ENCODE measurements at places on chromosomes 6 and 20.
A peak's percentile ranks its signal among the peaks of the same experiment; 100 is the strongest.

DNA sequence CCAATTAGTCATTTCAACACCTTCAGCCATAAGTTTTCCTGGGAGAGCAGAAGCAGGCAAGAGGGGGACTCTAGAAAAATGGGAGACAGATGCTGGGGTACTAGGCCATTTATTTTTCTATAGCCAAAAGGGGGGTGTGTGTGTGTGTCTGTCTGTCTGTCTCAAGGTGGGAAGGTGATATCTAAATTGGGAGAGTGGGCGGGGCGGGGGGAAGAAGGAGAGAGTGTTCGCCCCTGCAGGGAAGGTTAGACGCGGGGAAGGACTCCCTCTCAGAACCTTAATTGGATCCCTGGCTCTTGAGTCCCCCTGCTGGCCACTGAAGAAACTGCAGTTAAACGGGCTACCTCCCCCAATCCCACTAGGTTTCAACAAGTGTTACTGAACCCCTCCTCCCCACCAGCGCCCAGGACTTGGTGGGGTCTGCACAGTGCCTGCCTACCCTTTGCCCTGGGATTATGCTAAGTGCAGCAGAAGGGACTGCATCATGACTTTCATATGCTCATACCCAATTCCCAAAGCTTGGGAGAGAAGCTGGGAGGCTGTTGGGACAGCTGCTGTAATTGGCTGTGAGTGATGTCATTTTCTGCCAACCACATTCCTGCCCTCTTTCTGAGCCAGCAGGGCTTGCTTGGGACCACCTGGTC, 45.8 kb downstream of the FOXP4 start:
- DNase-seq, result peak; percentile 87

DNA sequence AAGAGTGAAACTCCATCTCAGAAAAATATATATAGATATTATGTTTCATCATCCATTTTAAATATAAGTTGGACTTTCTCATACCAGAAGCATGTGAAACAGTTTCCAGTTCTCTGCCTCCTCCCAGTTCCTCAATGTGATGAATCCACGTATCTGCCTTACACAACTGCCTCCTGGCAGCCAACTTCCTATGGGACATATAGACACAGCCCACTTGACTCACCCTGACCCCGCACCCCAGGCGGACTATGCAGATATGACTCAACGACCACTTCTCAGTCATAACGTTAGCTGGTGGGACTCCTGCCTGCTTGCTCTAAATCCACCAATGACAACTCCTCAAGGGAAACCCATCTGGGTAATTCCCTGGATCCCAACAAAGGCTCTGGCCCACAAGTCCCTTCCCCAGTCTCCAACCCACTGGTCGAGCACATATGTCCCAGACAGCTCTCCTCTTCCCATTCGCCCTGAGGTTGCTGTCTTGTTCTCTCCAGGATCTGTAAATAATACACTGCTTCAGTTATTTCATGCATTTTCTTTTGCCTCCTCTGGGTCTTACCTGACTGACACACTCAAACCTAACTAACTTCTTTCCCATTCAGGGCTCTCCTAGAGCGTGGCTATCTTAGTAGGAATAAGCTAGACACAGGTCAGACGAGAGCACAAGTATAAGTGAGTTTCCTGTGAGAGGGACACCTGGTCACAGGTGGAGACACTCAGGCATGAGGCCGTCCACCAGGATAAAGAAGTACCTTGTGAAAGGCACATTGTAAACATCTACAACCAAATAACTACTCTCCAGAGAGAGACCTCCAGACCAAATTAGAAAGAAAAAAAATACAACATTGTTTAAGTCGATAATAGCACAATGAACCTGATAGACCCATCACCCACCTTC, 548.5 kb downstream of the CD83 start:
- DNase-seq, result peak; percentile 77

- DNase-seq, result no peak
Observed at GRCh38 chr6:155040901-155041650, 46.0 kb downstream of the TIAM2 start.

GRCh38 chr6:166599205-166599604, 12.7 kb upstream of the RAMACL start:
- no peak for DNase-seq

DNA sequence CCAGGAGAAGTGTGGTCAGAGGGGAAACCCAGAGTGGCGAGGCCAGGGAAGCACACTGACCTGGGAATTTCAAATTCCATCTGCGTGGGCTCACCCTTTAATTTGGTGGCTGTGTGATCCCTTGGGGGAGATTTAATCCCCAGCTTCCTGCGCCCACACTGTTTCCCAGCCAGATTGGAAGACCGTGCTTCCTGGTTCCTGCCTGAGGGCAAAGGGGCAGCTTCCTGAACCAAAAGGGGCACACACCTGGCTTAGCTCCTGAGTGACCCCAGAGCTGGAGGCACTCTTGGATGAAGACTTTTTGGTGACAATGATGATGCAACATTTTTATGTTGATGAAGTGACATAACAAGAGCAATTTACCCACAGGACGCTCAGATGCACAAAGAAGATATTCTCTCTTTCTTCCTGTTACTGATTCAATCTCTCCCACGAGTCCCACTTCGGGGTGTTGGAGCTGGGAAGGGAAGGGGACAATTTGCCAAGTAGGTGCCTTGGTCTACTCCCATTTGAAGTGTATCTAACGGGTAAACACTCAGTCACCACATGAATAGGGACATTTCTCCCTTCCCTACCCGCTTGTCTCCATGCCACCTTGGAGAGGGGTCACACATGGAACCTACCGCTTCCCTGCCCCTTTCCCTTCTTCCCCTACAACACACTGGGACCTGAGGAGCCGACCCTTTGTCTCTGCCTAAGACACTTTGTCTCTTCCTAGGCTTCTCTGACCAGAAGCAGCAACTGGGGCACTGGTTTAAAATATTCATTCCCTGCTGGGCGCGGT, 28.6 kb upstream of the CDKN1A start:
- no peak for DNase-seq

GRCh38 chr6:103062136-103062535, 1668.6 kb downstream of the GRIK2 start:
- DNase-seq, result no peak

- no peak for DNase-seq
Observed at GRCh38 chr20:37921341-37921929, 18.5 kb downstream of the VSTM2L start.

GRCh38 chr6:30830438-30830837, 53.9 kb upstream of the DDR1 start:
- DNase-seq, result peak; percentile 32

- DNase-seq, result no peak
Observed at GRCh38 chr6:145890422-145890821, 73.7 kb downstream of the SHPRH start.

DNA sequence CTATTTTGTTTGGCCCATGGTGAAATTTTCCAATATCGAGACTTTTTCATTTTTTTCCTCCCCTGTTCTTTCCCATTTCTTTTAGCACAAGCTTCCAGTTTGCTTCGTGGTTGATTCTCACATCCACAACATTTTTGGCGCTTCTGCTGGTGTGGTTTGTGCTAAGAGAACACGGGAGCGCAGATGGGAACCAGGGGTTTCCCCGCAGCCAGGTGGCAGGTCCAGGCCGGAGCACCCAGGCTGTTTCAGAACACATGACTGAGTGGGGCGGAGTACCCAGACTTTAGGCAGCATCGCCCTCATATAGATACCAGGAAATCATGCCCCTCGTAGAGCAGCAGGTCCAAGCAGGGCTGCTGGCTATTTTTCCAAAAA, 58.0 kb downstream of the SYTL3 start:
- no peak for DNase-seq

DNA sequence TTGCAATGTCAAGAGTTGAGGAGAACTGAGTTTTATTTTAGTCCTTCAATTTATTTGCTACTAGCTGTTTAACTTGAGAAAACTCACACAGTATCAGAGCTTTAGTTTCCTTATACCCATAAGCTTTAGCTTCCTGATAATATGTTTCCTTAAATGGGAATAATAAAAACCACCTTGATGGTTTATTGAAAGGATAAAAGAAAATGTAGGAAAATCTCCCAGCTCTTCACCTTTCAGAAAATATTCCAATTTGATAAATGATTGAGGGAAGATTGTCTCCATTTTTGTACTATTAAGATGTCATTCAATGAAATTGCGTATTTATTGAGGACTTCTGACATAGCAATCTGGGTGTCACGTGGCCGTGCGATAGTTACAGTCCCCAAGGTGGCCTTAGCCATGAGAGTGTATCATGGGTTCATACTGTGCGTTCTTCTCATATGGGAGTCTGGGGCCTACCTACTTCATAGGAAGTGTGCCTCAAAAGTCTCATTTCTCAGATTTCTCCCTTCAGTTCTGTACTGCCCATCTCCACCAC, 296.3 kb upstream of the BMP2 start:
- no peak for DNase-seq

DNA sequence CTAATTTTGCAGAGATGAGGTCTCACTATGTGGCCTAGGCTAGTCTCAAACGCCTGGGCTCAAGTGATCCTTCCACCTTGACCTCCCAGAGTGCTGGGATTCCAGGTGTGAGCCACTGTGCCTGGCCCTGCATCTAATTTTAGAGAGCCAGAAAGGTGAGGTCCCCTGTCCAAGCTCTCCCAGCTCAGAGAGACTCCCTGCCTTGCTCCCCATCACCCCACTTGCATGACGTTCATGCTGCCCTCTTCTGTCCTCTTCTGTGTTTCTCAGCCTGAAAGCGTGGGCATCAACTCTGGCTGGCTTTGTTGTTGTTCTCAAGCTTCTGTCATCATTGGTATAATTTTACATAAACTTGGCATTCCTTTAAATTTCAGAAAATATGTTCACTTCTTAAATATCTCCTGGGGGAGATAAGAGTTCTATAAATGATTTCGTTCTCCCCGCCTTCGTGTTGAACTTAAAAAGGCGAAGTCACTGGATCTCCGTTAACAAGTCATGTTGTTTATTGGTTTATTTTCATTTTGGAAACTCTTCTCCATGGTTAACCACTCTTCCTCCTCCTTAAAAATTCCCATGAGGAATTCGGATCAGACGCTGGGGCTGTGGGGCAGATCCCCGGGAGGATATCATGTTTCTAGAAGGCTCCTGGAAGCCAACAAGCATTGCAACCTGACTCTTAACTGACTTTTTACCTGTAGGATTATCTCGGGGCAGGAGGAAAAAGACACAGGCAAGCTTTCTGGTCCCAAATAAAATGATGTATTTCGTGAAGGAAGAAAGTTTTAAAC, 13.2 kb upstream of the PARD6B start:
- DNase-seq, result no peak

- DNase-seq, result no peak
Observed at GRCh38 chr6:37168811-37169495, 999 bp upstream of the PIM1 start.

- peak; percentile 1 for DNase-seq
Observed at GRCh38 chr20:25315418-25316210, 67.7 kb downstream of the PYGB start.

- DNase-seq, result no peak
Observed at GRCh38 chr6:133871131-133871530, 17.8 kb upstream of the TCF21 start.

DNA sequence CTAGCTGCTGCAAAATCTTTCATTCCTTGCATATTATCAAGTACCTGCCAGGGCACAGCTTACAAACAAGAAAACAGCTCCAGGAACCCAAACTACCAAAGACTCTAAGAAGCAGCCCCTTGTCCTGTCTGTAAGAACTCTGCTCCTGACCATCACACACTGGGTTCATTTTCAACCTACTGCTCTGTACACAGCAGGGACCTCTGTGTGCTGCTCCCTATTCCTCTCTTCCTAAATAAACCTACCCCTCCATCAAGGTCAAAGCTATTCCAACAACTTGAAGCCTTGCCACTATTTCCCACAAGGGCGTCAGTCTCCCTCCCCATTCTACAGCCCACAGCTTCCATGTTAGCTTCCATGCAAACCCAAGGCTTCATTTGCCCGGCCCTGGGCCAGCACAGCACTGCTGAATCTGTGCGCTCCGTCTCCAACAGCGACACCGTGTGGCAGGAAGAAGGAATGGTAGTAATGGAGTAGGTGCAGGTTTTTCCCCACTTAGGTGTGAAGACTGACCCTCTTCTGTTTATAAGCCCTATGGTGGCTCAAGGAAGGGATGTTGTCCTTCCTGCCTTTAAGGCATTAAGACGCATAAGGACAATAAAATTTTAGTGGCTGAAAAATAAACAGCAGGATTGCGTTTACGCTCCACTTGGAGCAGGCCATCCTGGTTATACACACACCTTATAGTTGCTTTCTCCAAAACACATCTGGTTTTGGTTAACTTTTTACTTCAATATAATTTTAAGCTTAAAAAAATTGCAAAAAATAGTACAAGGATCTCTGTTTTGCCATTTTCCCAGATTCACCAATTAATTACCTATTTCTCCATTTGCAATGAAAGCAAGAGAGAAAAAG, 115.2 kb upstream of the NXT1 start:
- DNase-seq, result peak; percentile 64

DNA sequence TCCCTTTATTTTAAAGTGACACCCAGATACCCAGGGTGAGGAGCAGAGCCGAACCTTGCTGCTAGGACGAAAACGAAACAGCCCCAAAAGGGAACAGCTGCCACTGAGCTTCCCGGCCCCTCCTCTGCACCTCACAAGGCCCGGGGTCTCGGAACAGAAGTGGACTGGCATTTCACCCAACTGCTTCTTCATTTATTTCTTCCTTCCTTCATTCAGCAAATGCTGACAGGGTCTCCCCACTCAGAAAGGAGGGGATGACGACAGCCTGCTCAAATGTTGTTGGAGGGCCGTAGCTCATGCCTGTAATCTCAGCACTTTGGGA, 220.3 kb downstream of the PREX1 start:
- no peak for DNase-seq

DNA sequence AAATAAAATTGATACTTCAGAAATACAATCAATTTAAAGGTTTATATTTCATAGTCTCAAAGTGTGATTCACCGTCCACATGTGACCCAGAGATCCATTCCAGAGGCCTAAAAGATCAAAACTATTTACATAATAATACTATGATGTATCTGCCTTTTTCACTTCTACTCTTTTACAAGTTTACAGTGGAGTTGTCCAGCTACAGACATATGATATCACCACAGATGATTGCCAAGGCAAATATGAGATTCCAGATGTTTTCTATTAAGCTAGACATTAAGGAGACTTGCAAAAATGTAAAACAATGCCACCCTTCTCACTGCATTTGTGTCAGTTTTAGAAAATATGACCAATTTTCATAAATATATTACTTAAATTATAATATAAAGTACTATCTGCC, 443.7 kb downstream of the GJA1 start:
- no peak for DNase-seq

- DNase-seq, result no peak
Observed at GRCh38 chr6:156919370-156919769, 142.2 kb downstream of the ARID1B start.

GRCh38 chr6:5167501-5167900, 82.4 kb downstream of the PPP1R3G start:
- no peak for DNase-seq
